ENCODE measurements at places on chromosomes 12 and 14.

DNA sequence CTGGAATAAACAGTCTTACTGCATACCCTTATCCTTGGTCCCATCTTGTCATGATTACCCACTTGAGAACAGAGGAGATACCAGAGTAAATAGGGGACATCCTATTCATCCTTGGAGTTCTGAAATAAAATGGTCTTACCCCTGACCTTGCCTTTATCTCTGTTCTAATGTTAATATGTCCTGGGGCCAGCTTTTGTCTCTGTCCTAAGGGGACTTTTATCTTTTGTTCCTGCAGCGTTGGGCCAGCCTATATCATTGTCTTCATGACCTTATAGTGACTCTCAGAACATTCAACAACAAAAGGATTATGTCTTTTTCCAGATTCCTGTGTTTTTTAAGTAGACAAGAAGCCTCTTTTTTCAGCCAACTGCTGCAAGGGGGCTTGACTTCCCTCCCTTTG is 1057.5 kb downstream of the LRFN5 start:
- DNase-seq, result no peak

DNA sequence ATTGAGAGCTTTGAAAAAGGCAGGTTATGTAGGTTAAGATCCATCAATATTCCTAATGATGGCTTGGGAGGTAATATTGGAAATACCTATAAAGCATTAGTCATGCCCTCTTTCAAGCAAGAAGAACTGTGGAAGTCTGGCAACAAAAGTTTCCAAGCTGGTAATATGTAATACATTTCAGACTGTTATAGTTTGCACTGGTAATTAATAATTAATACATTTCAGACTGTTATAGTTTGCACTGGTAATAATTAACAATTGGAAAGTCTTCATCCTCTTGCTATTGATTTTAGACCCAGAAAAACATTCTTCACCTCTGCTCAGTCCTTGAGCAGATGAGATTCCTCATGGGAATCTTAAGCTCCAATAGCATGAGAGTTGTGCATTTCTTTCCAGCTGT is 29.0 kb upstream of the WDR89 start:
- no peak for DNase-seq

GRCh38 chr12:57465030-57465746 is 5.6 kb downstream of the GLI1 start:
- DNase-seq, result no peak

DNA sequence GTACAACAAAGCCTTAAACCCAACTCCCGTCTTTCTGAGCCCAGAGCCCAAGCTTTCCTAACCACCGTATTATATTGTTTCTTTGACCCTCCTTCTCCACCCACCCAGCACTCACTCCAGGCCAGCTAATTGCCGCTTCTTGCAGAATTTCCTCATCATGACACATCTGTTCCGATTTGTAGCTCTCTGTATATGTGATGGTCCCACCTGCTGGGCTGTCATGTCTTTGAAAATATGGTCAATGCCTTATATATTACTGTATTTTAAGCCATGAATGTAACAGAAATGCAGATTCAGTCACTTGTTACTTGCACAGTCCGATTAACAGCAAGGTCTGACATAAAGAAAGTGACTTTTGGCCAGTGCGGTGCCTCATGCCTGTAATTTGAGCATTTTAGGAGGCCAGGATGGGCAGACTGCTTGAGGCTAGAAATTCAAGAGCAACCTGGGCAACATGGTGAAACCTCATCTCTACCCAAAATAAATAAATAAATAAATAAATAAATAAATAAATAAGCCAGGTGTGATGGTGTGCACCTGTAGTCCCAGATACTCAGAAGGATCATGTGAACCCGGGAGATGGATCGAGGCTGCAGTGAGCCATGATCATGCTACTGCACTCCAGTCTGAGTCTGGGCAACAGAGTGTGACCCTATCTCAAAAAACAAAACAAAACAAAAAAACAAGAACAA is 359.8 kb downstream of the ATP23 start:
- no peak for DNase-seq

- DNase-seq, result no peak
These were observed 459 bp downstream of the ITGA7 start for GRCh38 chr12:55707219-55707671.

- no peak for DNase-seq
These were observed 22.6 kb upstream of the PKP2 start for GRCh38 chr12:32918890-32919801.

DNA sequence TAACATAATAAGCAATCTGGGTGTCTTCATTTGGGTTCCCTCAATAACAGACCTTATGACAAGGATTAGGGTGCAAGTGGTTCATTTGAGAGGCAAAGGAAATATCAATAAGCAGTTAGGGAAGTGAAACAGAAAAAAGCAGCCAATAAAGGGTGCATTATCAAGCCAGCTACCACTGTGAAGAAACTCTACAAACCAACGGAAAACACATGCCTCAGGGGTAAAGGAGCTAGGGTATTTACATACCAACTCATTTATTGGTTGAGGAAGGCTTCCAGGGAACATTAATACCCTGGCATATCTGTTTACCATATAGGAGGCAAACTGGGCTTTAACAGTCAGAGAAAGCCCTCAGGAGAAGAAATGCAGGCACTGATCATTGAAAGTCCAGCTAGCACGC is 22.7 kb upstream of the IFNG-AS1 start:
- DNase-seq, result no peak
